ENCODE measurements at places on chromosomes 5 and 9.
A peak's percentile ranks its signal among the peaks of the same experiment; 100 is the strongest.

DNA sequence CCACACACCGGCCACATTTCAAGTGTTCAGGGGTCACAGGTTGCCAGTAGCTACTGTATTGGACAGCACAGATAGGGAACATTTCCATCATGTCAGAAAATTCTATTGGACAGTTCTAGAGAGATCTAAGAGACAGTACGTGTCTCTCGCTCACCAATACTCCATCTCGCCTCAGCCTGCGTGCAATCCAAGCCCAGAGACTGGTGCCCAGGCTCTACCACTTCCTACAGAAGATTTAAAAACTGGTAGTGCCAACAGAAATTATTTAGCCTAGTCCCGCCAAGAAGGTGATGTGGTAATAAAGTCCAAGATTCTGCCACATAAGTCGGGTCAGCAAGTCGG, 390 bp upstream of the SNX2 start:
- no peak for DNase-seq

DNA sequence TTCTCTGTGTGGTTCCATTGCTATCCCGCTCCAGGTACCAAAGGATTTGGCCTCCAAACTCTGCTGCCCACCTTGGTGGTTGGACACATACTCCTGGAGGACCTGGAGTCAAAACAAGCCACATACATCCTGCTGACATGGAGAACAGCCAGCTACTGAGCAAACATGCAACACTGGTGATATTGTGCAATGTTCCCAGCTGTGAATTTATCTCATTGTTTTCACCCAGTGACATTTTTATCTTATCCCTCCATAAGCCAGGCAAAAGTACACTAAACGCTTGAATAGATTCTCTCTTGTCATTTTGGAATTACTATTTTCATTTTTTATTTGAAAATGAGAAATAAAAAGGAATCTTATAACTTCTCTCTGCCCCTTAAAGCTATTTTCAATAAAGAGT, 11.1 kb upstream of the CTSL start:
- DNase-seq = no peak

GRCh38 chr9:112248722-112249121, 73.6 kb upstream of the SUSD1 start:
- no peak for DNase-seq

DNA sequence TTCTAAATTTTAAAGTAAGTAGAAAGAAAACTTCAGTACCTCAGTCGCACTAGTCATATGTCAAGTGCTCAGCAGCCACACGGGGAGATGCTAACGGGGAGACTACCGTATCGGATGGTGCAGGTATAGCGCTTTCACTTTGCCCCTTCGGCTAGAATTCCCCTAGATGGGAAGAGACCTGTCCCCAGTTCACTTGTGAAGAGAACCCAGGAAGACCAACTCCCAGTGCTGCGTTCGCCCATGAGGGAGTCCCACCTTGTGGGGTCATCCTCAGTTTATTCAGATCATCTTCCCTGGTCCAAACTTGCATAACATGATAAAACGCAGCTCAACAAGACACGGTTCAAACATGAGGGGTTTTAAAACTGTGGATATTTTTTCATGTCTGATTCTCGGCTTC, 87.3 kb downstream of the LHFPL2 start:
- no peak for DNase-seq

GRCh38 chr9:28542928-28543327, 969.6 kb upstream of the C9orf72 start:
- DNase-seq = no peak

DNA sequence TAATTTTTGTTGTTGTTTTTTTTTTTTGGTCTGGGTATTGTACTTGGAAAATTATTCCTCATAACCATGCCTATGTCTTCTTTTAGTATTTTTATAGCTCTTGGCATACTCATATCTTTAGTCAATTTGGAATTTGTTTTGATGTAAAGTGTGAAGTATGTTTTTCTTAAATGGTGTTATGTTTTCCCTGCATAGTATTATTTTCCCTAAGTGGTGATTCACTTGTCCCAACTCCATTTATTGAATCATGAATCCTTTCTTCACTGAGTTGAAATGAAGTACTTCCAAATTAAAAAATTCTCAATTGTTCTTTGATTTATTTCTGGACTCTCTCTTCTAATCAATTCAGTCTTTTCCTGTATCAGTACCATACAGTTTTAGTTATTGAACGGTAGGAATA, 46.5 kb downstream of the POLK start:
- DNase-seq = no peak

GRCh38 chr5:17241635-17242034, 24.2 kb downstream of the BASP1 start:
- no peak for DNase-seq

GRCh38 chr5:1152771-1153282, 41.0 kb upstream of the SLC12A7 start:
- no peak for DNase-seq

GRCh38 chr5:73151766-73152410, 21.1 kb upstream of the TMEM174 start:
- DNase-seq = no peak

GRCh38 chr9:24986331-24986730, 440.6 kb upstream of the IZUMO3 start:
- DNase-seq = no peak

GRCh38 chr9:37309136-37309535, 113.4 kb upstream of the GRHPR start:
- peak; percentile 58 for DNase-seq

DNA sequence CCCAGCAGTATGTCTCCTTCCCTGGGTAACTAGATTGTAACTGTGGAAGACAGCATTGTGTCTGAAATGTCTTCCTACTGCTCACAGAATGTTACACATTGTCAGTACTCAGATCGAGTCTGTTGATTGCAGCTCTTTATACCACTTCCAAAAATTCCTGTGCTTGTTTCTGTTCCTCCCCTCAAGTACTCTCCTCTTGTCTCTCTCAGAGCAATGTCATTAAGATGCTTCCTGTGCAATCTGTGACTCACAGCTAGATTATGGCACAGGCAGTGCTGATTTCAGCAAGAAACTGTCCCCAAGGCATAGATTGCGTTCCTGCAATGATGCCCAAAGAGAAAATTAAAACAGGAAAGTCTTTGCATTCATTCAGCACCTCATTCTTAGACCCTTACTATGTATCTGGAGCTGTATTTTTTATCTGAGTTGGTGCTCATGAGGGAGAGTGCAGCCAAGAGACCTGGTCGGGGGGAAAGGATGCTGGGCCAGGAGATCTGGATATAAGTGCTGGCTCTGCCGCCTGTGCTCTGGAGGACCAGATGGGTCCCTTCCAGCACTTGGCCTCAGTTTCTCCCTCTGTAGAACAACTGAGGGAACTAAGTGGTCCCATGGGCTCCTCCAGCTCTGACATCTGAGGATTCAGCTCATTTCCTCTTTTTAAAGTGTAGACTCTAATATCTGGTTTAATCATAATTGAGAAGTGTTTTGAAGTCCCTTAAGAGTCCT, 40.8 kb upstream of the GNPDA1 start:
- no peak for DNase-seq

Data from NAMALWA (cell line).